ENCODE measurements at places on chromosomes 5 and 9. TPM values are rescaled to one million over a fixed set of nuclear protein-coding genes. Genes with fewer than 3 reads are reported as not detected.
A peak's percentile ranks its signal among the peaks of the same experiment; 100 is the strongest.

DNA sequence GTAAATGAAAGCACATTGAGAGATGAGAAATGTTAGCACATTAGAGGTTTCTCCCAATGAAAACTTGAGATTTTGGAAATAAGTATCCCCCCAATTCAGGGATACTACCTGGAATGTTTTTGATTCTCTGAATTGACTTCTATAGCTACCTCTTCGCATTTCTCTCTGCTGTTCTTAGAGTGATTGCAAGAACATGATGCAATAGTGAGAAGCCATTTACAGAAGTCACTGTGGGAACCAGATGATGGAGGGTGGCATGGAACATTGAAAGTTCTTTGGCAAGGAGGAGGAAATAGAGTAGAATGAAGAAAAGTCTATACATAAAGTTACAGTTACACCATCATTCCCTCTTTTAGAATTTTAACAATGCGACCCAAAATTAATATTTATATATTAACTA lies 9.2 kb downstream of the NPR3 start:
- H3K4me1 ChIP-seq = 0 out of 2 replicates have a peak, but pooled peaks cover 4% of the 10 kb centered on the region
- no peak overlapping the region for H3K4me3 ChIP-seq
- H3K27me3 ChIP-seq = no peaks in the 10 kb centered on the region
- no peak overlapping the region for H3K27ac ChIP-seq
- DNase-seq = no peak
- H3K36me3 ChIP-seq = peaks cover 11% of the 10 kb centered on the region

DNA sequence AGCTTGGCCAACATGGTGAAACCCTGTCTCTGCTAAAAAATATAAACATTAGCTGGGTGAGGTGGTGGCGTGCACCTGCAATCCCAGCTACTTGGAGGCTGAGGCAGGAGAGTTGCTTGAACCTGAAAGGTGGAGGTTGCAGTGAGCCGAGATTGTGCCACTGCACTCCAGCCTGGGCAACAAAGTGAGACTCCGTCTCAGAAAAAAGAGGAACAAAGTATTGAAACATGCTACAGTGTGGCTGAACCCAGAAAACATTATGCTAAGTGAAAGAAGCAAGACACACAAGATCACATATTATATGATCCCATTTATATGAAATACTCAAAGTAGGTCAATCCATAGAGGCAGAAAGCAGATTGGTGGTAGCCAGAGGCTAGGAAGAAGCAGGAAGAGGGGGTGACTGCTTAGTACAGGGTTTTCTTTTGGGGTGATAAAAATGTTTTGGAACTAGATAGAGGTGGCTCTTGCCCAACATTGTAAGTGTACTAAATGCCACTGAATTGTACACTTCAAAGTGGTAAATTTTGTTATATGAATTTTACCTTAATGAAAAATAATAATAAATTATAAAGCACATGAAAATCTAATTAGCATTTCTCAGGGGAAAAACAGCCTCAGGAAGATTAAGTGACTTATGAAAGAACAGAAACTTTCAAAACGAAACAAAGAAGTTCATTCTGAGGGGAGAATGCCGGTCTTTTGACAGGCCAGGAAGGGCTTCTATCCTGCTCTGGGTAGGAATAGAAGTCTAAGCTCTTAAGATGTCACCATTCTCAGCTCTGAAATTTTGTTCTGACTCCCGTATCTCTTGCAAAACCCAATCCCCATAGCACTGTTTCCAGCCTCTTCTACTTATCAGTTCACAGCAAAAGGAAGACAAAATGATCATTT lies 161.1 kb upstream of the TBCA start:
- no peak for DNase-seq
- no peaks in the 10 kb centered on the region for H3K27me3 ChIP-seq
- H3K4me3 ChIP-seq = no peak overlapping the region
- no peaks in the 10 kb centered on the region for H3K36me3 ChIP-seq
- H3K4me1 ChIP-seq = peaks cover 7% of the 10 kb centered on the region

- H3K36me3 ChIP-seq = peaks cover 20% of the 10 kb centered on the region
- H3K4me1 ChIP-seq = no peaks in the 10 kb centered on the region
- DNase-seq = no peak
- H3K4me3 ChIP-seq = no peak overlapping the region
- no peaks in the 10 kb centered on the region for H3K27me3 ChIP-seq
These were observed 42.7 kb downstream of the SCGB3A1 start for GRCh38 chr5:180548563-180548962.

DNA sequence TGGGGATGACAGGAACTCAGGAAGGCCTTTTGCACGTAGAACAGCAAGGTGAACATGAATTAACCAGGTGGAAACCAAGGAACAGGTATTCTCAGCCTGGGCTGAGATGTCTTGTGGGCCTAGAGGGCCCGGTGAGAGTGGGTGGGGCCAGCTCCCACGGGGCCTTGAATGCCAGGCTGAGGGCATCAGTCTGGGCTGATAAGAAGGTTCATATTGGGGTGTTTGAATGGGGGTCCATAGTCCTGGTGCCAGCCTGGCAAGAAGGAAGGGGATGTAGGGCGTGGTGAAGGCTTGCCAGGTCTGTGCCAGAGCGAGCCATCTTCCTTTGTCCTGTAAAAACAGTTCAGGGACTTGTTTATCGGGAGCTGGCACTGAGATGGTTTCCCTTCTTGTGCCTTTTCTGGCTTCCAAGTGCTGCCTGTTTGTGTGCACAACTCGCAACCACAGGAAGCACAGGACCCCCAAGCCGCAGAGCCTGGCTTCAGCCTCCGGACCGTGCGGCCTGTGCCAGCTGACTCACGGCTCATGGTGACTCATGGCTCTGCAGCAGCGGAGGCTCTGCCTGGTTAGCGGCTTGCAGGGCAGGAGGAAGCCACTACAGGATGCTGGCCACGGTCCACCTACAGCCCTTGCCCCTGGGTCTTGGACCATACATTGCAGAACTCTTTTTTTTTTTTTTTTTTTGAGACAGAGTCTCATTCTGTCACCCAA lies 2.4 kb downstream of the CARD19 start:
- peaks cover 14% of the 10 kb centered on the region for H3K4me1 ChIP-seq
- H3K4me3 ChIP-seq = peak overlapping the region; percentile 86
- H3K27ac ChIP-seq = peak overlapping the region; percentile 76
- DNase-seq = peak; percentile 99
- no peaks in the 10 kb centered on the region for H3K27me3 ChIP-seq

DNA sequence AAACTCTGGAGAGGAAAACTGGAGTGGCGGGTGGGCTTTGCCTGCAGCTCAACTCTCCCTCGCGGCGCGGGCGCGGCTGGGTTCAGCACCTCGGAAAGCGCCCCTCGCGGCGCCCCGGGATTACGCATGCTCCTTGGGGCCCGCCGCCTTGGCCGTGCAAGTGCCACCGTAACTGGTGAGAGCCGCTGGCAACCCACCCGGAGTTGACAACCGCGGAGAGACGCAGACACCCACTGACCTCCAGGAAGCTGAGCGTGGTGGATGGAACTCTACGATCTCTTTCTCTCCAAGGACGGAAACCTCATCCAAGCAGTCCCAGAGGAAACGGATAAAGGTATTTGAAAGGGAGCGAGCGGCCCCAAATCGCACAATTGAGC lies 194 bp upstream of the RXFP3 start:
- H3K36me3 ChIP-seq = no peaks in the 10 kb centered on the region
- DNase-seq = peak; percentile 84
- H3K27me3 ChIP-seq = peaks cover 46% of the 10 kb centered on the region
- H3K4me1 ChIP-seq = peaks cover 7% of the 10 kb centered on the region
- peak overlapping the region; percentile 75 for H3K4me3 ChIP-seq

DNA sequence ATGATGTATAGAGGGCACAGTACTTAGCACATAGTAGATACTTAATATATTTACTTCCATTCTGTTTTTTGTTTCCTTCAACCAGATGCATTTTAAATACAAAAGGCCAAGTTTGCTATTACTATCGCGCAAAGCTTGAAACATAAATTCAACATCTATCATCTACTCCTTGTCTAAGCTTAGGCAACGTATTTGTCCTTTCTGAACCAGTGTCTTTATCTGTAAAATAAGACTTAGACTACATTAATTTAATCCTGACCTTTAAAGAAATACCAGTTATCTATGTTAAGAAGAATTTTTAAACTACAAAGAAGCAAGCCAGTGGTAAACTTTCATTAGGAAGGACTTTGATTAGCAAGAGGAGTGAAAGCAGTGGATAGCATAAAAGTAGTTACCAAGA lies 173.0 kb downstream of the WDR70 start:
- no peaks in the 10 kb centered on the region for H3K36me3 ChIP-seq
- no peak for DNase-seq

- no peak for DNase-seq
- no peaks in the 10 kb centered on the region for H3K27me3 ChIP-seq
- no peaks in the 10 kb centered on the region for H3K4me1 ChIP-seq
- no peak overlapping the region for H3K27ac ChIP-seq
These were observed 45.1 kb upstream of the GLIS3 start for GRCh38 chr9:4344946-4345345.

DNA sequence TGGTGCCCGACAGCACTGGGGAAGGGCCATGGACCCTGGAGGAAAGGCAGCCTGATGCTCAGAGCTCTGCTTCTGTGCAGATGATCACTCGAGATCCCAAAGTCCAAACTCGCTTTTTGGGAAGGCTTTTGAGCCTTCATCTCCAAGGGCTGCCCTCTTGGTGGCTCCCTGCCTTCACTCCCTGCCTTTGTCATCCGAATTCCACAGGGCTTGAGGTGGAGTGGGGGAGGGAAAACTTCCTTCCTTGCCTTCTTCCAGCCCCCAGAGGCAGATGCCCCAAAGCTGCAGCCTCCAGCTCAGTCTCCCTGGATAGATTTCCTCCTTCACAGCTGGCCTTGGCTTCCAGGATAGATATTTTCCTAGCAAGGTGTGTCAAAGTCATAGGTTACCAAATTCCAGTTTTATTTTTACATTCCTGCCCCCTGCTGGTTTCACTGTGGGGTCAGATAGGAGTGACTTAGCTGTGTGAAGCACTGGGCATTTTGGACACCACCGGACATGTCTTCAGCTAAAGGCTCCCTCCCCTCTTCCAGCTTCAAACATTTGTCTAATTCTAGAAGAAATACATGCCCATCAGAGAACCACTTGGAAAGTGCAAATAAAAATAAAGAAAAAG lies 268.2 kb downstream of the HSPA4 start:
- H3K4me3 ChIP-seq = no peak overlapping the region
- no peak for DNase-seq
- H3K4me1 ChIP-seq = no peaks in the 10 kb centered on the region
- H3K27me3 ChIP-seq = 0 out of 2 replicates have a peak, but pooled peaks cover 6% of the 10 kb centered on the region

- peak overlapping the region; percentile 85 for H3K4me3 ChIP-seq
- peak overlapping the region; percentile 90 for H3K27ac ChIP-seq
- H3K27me3 ChIP-seq = no peaks in the 10 kb centered on the region
These were observed 566 bp upstream of the FOCAD start for GRCh38 chr9:20683351-20684034.

GRCh38 chr5:137233726-137234125 lies 265.4 kb downstream of the SPOCK1 start:
- H3K36me3 ChIP-seq = no peaks in the 10 kb centered on the region
- DNase-seq = no peak

DNA sequence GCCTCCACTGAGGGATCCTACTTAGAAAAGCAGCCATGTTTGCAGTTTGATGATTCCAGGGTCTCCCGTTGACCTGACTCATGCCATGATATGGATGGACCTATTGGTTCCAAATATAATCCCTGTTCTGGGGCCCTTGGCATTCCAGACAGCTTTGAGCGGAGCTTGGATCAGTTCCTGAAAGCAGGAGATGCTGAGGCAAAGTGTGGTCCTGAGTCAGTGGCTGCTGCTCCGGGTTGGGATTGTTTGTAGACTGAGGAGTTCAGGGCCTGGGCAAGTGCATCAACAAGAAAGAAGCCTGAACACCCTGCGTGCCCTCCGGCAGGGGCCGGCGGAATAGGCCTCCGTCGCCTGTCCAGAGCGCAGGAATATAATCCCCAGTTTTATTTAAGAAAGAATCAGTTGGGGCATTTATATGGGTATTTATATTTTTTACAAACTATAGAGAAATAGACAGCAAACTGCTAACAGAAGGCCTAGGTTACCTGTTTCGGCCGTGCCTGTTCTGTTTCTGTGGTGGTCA lies 50.6 kb downstream of the LRSAM1 start:
- no peaks in the 10 kb centered on the region for H3K4me1 ChIP-seq
- no peaks in the 10 kb centered on the region for H3K27me3 ChIP-seq
- peaks cover 39% of the 10 kb centered on the region for H3K36me3 ChIP-seq
- DNase-seq = no peak

- H3K4me1 ChIP-seq = no peaks in the 10 kb centered on the region
- H3K27me3 ChIP-seq = no peaks in the 10 kb centered on the region
- DNase-seq = no peak
- H3K36me3 ChIP-seq = no peaks in the 10 kb centered on the region
- no peak overlapping the region for H3K27ac ChIP-seq
- no peak overlapping the region for H3K4me3 ChIP-seq
These were observed 216.4 kb upstream of the CYLC2 start for GRCh38 chr9:102778746-102779145.

DNA sequence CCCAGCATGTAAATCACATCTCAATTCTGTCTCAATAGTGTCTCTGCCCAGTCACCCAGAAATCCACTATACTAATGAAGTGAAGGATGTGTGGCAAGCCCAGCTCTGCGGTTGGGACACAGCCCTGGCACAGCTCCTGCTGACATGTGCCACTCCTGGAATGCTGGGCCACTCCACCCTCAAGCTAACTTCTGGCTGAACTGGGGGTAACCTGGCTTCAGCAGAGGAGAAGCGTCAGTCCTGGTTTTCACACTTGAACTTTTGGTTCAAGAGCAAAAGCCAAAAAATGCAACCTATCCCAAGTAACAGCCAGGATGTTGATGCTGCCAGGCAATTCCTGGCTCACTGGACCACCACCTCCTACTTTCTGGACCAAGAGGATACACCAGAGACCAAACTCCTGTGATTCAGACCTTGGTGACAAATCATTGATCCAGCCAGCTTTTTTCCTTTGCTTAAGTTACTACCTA lies 86.4 kb downstream of the ARRDC3 start:
- H3K36me3 ChIP-seq = no peaks in the 10 kb centered on the region
- H3K27ac ChIP-seq = peak overlapping the region; percentile 100
- peaks cover 34% of the 10 kb centered on the region for H3K4me1 ChIP-seq

- no peak for DNase-seq
- H3K36me3 ChIP-seq = no peaks in the 10 kb centered on the region
- H3K4me3 ChIP-seq = no peak overlapping the region
- H3K27ac ChIP-seq = no peak overlapping the region
- H3K4me1 ChIP-seq = no peaks in the 10 kb centered on the region
These were observed 26.5 kb downstream of the KCNMB1 start for GRCh38 chr5:170362656-170363055.

DNA sequence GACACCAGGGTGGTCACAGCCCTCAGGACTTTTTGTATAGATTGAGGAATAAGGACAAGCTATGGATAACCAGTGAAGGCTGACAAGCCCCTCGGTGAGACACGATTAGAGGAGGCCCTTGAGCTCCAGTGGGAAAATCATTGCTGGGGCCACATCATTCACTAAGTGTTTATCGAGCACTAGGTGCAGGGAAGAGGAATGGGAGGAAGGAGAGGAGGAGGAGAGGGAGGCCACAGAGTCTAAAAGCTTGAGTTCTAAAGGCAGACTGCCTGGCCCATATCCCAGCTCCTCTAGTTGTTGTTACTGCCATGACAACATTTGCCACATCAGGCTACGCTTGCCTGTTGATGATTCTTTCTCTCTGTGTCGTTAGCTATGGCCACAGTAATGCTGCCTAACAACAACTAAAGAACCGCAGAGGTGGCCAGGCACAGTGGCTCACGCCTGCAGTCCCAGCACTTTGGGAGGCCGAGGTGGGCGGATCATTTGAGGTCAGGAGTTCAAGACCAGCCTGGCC lies 37.6 kb downstream of the NKX2-5 start:
- H3K27ac ChIP-seq = no peak overlapping the region
- no peaks in the 10 kb centered on the region for H3K36me3 ChIP-seq
- DNase-seq = peak; percentile 61
- peaks cover 12% of the 10 kb centered on the region for H3K4me1 ChIP-seq

FAM163B gene
- not detected for total RNA-seq

EFNA5 gene
- not detected for total RNA-seq

POU5F2 gene
- total RNA-seq = 0.76 TPM

RMRP gene
- total RNA-seq = 20,944 TPM

EGFL7 gene
- total RNA-seq = 13.7 TPM

FOXD4L3 gene
- not detected for total RNA-seq

ARID3C gene
- 0.11 TPM for total RNA-seq
